ENCODE measurements at places on chromosomes 1 and 21. TPM values are rescaled to one million over a fixed set of nuclear protein-coding genes. Genes with fewer than 3 reads are reported as not detected.

GRCh38 chr1:27602462-27603308, 1.3 kb downstream of the AHDC1 start:
- DNase-seq = peak; percentile 90

DNA sequence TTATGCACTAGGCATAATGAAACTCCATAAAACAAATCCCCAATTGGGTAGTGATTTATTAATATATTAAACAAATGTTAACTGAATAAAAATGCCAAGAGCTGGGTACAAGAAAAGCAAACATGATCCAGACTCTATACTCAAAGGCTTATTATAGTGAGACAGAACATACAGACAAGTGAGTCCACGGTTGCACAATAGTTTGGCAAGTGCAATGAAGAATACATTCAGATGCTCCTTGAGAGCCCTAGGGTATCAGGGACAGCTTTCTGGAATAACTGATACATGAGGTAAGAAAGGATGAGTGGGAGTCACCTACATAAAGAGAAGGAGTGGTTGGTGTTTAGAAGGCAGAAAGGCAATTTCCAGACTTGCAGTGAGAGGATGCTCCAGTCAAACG, 85.1 kb downstream of the VAV3 start:
- no peak for DNase-seq

DNA sequence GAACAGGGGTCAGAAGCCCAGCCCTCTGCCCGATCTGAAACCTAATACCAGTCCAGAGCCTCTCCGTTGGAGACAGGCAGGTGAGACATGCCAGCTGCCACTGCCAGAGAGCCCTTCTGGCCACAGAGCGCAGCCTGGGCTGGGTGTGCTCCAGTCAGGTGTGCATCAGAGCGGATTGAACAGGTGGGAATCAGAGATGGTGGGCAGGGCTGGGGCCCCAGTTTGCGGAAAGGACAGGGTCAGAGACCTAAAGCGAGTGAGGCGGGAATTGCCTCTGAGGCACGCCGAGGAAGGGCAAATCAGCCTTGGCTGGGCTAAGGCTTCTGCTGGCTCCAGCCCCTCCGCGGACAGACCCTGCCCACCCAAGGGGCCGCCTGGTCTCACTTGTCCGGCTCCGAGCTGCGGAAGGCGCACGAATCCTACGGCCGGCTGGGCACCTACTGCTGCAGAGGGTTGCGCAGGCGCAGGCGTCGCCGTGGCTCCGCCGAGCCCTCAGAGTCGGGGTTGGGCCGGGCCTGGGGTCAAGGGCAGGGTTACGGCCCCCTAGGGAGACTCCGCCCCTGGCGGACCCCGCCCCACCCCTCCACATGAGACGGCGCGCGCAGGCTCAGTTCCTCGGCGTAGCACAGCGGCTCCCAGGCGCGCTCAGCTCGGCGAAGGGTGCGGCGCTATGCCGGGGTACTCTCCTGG, 10.3 kb downstream of the CPLANE2 start:
- peak; percentile 89 for DNase-seq

Gene NPPA
- not detected for total RNA-seq

Gene PUM1
- 91.6 TPM for total RNA-seq
